HuH-7 (cell line): ENCODE measurements at places on chromosomes 2 and 18.

DNA sequence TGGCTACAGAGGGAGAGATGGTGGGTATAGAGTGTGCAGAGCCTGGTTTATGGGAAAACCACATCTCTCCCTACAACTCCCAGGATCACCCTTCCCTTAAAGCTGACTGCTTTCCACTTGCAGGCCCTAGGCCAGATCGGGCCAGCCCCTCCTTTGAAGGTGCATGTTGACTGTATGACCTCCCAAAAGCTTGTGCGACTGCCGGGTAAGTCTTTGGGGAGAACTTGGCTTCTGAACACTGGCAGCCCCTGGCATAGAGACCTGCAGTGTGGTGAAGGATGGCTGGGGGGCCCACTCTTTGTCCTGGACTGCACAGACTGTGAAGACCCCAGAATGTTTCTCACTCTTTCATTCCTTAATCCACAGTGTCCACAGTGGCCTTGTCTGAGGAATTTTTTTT lies 19.5 kb downstream of the CAD start:
- DNase-seq, result no peak

GRCh38 chr2:101717071-101717845 lies 19.8 kb downstream of the MAP4K4 start:
- DNase-seq, result no peak

GRCh38 chr2:5846881-5847280 lies 154.7 kb downstream of the SOX11 start:
- DNase-seq, result no peak

- DNase-seq, result no peak
These were observed 479.9 kb upstream of the FANCL start for GRCh38 chr2:58720770-58721697.

- DNase-seq, result no peak
These were observed 126.9 kb upstream of the TLK1 start for GRCh38 chr2:171287611-171288010.

DNA sequence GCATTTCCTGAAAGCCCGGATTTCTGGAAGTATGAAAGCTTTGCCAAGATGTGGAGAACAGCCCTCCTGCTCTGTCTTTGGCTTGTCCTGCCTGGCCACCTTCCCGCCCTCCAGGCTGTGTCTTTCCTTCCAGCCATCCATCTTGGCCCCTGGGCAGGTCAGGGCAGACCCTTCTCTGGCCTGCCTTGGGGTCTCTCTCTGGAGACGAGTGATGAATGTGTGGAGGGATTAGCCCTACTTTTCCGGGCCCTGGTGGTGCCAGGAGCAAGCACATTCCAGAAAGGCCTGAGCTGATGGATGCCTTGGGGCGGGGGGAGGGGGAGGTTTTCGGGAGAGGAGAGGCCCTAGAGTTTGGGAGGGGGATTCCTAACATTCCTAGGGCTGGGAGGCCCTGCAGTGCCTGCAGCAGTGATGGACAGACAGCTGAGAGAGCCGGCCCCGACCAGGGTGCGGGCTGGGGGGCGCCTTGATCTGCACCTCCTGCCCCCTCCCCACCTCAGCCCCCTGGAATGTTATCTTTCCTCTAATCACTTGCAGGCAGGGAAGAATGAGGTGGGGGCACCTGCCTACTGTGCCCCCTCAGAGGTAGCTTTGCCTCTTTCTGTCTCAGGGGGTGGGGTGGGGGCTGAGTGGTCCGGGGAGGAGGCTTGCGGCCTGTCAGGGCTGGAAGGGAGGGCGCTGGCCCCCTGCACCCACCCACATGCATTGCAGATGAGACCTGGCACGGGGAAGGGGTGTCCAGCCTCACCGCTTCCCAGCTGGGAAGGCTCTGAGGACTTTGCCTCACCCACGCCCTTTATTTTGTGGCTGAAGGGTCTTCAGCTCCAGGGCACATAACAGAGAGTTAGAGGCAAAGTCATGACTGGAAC lies 156.2 kb downstream of the DDX1 start:
- no peak for DNase-seq

DNA sequence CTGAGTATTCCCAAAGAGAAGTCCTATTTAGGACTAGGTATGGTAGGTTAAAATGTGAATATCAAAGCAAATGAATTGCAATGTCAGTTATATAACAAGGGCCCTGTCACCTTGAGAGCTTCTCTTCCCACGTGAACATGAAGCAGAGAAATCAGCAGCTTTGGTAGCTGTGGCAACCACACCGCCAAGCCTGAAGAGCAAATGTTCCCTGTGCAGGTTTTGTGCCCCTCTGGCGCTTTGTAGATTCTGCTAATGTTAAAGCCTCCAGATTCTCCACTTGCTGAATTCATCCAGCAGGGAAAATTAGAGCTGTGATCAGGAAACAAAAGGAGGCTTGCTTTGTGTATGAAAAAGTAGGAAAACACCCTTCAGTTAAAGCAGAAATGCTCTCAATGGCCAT lies 322.6 kb downstream of the RBM43 start:
- no peak for DNase-seq
